ENCODE measurements at places on chromosomes 5 and 9. TPM values are rescaled to one million over a fixed set of nuclear protein-coding genes. Genes with fewer than 3 reads are reported as not detected.

Gene SLC9A3
- 0.51 TPM for total RNA-seq

Gene CDH10
- under 0.01 TPM for total RNA-seq

Gene C5orf58
- total RNA-seq: not detected

Gene LCN10
- 0.13 TPM for total RNA-seq

Gene ARSB
- 7.2 TPM for total RNA-seq

Gene TMEM167A
- total RNA-seq: 37.2 TPM

Gene CXCL14
- under 0.01 TPM for total RNA-seq
